Stimulated activated CD4-positive, alpha-beta T cell treated with anti-CD3 and anti-CD28 coated beads, Interleukin-4, amount 100 ng/mL, for 1 hour (primary cell): ENCODE measurements at places on chromosomes 4 and X.

DNA sequence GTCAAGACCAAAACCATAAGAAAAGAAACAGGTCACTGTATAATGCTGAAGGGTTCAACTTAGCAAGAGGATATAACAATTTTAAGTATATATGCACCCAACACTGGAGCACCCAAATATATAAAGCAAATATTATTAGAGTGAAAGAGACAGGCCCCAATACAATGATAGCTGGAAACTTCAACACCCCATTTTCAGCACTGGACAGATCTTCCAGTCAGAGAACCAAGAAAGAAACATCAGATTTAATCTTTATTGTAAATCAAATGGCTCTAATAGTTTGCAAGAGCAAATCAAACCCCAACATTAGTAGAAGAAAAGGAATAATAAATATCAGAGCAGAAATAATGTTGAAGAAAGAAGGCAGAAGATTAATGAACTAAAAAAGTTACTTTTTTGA lies 36.2 kb downstream of the MAGED4 start:
- DNase-seq: no peak

- no peak for DNase-seq
Observed at GRCh38 chrX:64191281-64192010, 14.1 kb downstream of the AMER1 start.

DNA sequence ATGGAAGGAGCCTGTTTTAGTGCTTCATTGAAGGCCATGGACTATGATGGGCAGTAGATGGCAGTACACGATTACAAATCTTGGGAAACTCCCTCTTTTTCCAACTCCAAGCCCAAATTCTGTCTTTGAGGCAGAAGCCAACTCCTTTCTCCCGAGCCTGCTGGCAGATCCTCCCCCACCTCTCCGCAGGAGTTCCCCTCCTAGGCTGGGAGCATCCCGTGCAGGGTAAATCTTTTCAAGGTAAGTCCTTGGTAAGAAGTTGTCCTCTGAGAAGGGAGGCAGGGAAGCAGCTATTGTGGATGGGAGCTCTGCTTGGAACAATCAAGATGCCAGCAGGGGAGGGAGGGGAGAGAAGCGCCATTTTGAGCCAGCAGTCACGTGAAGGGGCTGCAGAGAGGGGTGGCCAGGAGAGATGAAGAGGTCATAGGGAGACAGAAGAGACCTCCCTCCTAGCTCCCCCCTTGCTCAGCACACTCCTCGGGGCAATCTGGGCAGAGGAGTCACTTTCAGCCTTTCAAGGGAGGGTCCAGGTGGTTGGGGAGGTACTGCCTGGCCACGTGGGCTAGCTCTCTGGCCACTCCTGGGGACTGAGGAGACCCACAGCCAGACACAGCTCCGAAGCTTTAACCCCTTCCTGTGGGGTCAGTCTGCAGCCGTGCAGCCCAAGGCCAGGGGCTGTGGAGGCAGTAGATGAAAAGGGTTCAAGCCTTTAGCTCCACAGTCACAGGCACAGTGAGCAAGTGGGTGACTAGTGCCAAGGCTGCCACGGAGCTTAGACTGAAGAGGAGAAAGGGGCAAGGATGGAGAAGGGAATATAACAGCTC lies 9.6 kb downstream of the CC2D2A start:
- DNase-seq: no peak

- no peak for DNase-seq
Observed at GRCh38 chr4:119659576-119659975, 31.0 kb upstream of the PDE5A start.

DNA sequence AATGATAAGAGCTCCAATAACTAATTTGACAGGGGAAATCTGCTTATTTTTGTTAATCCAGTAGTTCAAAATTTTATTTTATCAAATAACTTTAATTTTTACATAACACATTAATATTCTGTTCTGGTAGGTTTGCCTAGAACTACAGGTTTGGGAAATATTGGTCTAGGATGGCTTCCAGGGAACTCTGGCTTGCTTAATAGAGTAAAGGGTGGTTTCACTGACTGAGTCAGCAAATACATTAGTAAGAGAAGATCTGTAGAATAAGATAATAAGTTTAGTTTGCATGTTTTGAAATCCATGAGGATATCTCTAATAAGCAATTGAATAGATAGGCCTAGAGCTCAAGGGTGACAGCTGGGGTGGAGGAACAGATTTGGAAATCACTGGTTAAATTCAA lies 500.7 kb downstream of the ZNF674 start:
- DNase-seq: no peak

DNA sequence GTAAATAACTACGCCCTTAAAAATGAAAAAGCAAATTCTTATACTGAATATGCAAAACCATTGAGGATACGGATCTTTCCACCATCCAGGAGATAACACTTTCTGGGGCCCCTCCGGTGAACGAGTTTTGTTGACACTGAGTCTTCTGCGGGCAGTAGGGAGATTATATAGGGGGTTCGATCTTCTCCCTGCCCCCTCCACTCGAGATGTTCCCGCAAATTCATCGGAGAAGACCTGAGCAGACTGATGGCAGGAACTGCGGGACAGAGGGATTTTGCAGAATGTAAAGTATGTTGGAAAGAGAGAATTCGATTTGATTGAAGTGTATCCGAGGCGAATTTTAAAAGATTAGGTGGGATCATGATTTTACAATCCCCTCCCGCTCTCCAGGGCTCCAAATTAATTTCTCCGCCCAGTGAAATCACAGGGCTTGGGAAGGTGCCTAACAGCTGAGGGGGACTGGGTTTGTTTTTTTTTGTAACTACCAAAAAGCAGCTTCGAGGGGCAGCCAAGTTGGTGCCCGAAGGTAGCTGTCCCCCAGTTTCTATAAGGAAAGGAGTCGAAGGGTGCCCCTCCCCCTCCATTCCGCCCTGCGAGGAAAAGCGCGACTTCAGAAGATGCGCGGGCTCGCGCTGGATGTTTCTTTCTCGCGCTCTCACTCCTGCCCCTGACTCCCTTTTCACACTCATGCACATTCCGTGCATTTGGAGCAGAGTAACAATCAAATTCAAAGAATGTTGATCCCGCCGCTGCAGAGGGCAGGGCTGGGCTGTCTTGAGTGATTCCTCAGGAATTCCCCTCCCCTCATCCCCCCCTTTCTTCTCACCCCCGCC lies 1.2 kb downstream of the TMEM255A start:
- peak; percentile 4 for DNase-seq

- DNase-seq: no peak
Observed at GRCh38 chr4:6647169-6647568, 6.7 kb downstream of the MRFAP1 start.

GRCh38 chr4:3449574-3450534 lies 8.1 kb downstream of the HGFAC start:
- no peak for DNase-seq

DNA sequence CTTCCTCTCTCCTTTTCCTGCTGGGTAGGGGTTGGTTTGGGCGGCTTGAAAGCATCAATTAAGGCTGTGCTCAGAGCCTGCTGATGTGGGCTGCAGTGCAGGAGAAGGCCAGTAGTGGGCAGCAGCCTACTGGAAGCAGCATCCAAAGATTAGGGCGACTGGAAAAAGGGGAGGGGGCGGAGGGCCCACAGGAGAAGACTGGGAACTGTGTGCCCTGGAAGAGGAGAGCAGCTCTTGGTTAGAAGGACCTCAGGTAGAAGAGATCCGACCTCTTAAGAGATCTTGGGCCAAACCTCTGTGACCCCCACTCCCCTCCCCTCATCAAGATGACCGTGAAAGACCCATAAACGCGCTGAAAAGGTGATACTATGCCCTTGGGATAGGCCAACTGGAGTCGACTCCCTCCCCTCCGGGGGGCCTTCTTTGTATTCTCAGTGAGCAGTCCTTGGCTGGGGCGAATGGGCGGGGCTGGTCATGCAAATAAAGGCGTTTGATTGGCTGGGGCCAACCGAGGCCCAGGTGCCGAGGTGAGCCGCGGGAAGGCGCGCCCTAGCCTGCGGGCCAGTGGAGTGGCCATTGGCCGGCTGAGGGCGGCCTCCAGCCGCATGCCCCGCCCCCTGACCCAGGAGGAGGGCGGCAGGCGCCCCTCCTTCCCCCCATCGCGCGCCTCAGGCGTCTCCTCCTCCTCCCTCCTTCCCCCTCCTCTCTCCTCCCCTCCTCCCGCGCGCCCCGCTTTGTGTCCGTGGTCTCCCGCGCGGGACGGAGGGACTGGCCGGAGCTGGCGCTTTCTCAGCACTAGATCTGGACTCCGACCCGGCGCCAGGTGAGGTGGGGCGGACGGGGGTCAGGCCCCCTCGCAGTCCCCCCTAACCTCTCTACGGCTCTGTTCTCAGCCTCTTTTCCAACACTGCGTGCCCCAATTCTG lies 10.1 kb downstream of the DLG3 start:
- DNase-seq: peak; percentile 65

DNA sequence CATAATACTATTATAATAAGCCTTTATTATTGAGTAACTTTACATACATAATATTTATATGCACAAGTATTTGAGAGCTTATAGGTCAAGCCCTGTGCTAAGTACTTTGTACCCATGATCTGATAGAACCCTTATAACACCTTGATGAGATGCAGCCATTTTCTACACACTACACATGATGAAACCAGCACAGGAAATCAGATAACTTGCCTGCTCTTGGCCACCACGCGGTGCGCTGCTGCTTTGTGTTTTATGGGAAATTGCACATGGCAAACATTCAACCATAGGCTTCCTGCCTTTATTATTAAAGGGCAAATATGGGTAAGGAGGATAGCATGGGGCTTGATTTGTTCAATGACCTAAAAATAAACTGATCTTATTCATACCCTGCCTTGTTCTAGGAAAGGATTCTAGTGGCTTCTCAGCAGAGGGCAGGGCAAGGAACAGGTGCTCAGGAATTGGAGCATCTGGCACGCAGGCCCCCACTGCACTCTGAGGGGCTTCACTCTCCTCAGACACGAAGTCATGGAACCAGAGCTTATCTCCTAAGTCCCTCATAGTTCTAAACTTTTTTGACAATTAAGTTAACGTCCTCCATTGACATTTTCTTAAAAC lies 31.6 kb upstream of the NAP1L5 start:
- DNase-seq: no peak

- DNase-seq: no peak
Observed at GRCh38 chrX:125998432-125998831, 167.7 kb downstream of the DCAF12L2 start.

DNA sequence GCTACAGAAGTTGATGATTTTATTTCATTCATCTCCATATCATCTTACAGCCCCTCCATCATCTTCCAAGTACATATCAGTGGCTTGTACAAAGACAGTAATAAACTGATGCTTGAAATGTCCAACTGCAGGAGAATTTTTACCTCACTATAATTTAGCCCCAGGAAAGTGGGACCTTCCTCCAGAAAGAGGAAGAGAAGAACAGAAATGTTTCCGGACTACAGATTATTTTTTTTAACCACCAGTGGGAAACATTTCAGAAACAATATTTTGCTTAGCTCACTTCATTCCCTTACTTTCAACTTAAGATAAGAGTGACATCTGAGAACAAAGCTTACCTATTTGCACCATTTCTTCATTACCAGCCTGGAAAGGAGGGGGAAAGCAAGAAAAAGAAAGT lies 2.0 kb downstream of the ADAMTS3 start:
- DNase-seq: no peak

DNA sequence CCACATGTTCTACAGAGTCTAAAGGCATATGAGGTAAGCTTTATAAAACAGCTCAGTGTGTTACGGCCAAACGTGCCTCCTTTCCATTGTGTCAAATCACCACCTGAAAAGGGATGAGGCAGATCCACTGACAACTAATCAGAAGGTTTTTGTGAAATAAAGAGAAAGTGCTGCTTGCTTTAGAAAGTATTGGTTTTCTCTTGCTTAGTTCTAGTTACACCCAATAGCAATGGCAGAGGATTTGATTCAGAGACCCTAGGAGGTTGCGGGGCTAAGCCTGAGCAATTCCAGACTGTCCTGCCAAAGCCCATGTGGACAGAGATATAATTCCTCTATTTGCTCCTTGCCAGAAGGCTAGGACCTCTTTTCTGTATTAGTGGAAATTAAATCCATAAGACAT lies 125.5 kb downstream of the SPRY1 start:
- DNase-seq: no peak

- DNase-seq: no peak
Observed at GRCh38 chr4:56686537-56687231, 5.6 kb upstream of the HOPX start.

- no peak for DNase-seq
Observed at GRCh38 chr4:109990261-109991257, 77.9 kb downstream of the EGF start.

DNA sequence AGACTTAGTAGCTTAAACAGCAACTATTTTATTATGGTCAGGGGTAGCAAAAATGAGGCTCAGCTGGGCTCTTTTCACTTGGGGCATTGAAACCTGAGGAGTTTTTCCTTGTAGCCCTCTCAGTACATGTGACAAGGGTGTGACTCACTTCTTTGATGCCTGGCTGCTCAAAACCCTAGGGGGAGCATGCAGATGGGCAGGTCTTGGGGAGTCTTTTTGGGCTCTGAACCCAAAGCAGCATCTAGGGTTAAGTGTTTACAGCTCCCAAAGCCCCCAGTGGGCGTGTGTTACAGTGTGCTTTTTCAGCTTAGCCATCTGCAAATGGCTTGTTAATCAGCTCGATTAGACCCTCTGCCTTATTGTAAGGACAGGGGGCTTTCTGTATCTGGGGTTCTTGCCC lies 1752.7 kb downstream of the PCDH7 start:
- no peak for DNase-seq

GRCh38 chr4:161869511-161869910 lies 294.3 kb downstream of the FSTL5 start:
- no peak for DNase-seq

- DNase-seq: no peak
Observed at GRCh38 chr4:17189401-17189720, 290.9 kb upstream of the LDB2 start.

DNA sequence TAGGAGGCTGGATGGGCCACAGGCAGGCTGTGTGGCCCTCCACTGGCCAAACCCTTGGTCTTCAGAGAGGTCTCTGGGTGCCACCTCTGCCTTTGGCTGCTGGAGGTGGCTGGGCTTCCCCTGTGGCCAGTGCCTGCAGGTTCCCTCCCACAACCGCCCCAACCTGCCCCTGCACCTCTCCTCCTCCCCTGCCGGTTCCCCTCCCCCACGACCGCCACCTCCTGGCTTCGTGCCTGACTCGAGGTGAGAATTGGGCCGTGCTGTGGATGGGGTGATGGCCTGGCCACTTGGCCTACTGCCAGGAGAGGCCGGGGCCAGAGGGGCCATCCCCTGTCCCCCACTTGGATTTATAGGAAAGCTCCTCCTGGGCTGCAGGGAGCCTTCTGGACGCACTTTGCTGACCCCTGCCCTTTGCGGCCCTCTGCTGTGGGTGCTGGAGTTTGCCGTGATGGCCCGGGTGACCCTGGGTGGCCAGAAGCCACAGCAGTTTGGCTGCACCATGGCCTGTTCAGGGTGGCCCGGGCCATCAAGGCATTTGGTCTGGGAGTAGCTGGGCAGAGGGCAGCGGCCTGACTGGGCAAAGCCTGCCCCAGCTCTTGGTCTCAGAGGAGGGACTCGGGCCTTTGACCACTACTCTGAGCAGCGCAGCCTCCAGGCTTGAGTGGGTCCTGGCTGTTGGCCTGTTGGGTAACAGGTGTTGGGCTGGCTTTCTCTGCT lies 3.8 kb downstream of the NAT8L start:
- DNase-seq: no peak

GRCh38 chr4:19945979-19946380 lies 305.7 kb upstream of the SLIT2 start:
- DNase-seq: no peak

GRCh38 chr4:140038031-140038533 lies 115.9 kb downstream of the MAML3 start:
- DNase-seq: no peak

- DNase-seq: no peak
Observed at GRCh38 chr4:7988437-7988836, 48.8 kb upstream of the AFAP1 start.
